ENCODE measurements at places on chromosomes 12 and 14.

DNA sequence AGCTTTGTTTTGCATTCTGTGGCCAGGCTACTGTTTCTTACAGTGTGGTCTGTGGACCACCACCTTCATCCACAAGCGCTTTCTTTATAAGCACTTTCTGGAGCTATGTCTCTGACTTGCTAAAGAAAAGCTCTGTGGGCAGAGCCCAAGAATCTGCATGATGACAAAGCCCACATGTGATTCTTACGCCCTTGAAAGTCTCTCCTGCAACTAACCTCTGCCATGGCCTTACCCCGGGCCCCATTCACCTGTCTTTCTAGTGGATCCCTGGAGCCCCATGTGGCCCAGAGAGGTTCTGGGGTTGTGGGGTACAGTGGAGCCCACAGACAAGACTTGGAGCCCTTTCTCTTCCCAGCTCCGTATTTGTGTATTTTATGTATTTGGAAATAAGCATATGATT, 16.6 kb downstream of the PLEKHH1 start:
- no peak for DNase-seq

DNA sequence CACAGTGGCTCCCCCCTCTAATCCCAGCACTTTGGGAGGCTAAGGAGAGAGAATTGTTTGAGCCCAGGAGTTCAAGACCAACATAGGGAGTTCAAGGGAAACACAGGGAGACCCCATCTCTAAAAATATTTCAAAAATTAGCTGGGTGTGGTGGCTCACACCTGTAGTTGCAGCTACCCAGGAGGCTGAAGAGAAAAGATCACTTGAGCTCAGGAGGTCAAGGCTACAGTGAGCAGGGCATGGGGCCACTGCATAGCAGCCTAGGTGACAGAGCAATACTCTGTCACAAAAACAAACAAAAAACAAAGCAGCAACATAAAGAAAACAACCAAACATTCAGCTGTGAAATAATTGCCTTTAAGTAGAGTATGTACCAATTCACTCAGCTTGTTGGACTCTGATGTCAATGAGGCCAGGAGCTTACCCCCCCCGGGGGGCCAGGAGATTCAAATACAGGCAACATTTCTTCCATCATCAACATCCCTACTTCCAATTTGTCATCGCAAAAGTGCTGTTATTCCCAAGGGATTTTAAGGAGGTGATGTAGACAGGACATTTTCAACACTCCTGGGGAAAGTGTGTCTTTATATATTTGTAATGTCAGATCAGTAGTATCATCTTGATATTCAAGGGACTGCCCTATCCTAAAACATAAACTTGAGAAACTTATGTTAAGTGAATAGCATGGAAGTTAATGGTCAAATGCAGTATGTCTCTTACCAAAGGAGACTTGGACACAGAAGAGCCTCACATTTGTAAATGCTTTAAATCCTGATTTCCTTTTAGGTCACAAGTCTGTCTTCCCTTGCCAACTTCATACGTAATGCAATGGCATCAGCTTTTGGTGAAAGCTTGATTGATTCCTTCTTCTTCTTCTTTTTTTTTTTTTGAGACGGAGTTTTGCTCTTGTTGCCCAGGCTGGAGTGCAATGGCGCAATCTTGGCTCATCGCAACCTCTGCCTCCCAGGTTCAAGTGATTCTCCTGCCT, 40.6 kb upstream of the AEBP2 start:
- no peak for DNase-seq

- no peak for DNase-seq
These were observed 12.5 kb downstream of the HNRNPC start for GRCh38 chr14:21256539-21257393.

- DNase-seq: no peak
These were observed 125.3 kb downstream of the ETV6 start for GRCh38 chr12:11774821-11775220.

GRCh38 chr12:39369756-39370155, 73.2 kb downstream of the KIF21A start:
- no peak for DNase-seq

- no peak for DNase-seq
These were observed 502.3 kb upstream of the FOXG1 start for GRCh38 chr14:28264306-28264705.

DNA sequence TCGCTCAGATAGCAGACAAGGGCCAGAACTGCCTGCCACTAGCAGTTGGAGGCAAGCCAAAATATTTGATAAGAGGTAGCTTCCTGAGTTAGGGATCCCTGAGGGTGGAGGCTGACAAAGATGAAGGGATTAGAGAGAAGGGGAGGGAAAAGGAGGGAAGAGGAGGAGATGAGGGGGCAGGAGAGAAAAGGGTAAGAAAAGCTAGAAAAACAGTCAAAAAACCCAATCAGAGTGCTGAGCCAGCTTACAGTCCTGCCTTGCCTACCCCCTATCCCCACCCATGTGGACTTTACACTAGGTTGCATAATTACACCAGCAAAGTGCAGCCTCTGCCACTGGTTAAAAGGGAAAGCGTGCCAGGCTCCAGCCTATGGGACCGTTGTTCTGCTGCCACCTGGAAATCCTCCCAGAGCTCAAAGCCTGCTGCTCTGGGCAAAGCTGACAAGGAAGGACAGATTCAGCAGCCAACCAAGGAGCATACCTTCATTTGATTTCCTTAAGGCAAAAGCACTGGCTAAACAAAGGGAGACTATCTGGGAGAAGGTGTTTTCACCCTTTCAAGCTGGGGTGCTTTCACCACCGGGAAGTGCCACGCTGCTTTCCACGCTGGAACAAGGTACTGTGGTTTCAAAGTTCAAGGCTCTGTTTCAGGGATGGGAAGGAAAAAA, 3.8 kb upstream of the NUMB start:
- no peak for DNase-seq

DNA sequence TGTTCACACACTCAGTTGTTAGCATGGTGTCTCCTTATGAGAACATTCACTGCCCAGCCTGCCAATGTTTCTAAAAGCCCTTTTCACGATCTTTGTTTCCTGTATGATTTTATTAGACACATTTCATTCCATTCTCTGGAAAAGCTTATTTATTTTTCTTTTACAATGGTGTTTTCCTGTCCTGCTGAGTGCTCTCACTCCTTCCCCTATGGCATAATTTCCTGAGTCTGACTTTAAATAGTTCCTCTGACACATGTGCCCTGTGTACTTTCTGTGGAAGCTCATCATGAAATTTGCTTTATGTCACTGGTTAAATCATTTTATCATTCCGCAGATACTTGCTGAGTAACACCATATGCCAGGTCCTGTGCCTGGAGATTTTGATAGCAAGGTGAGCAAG, 612.0 kb downstream of the FLRT2 start:
- no peak for DNase-seq

DNA sequence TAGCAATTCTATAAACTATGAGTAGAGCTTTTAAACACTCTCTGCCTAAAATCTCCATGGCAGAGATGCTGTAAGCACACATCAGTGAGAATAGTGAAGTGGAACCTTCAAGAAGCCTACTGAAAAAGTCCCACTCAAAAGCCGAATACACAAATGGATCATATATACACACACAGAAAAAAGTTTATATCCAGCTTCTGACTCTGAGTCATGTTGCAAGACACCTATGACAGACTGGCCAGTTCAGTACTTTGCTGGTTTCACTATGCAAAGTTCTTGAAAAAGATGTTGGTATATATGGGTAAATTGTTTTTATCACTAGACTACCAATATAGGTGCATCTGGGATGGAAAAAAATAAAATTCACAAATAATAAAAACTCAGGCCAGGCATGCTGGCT, 126.1 kb downstream of the KCNK10 start:
- DNase-seq: no peak

GRCh38 chr12:11762723-11763326, 113.4 kb downstream of the ETV6 start:
- DNase-seq: no peak

DNA sequence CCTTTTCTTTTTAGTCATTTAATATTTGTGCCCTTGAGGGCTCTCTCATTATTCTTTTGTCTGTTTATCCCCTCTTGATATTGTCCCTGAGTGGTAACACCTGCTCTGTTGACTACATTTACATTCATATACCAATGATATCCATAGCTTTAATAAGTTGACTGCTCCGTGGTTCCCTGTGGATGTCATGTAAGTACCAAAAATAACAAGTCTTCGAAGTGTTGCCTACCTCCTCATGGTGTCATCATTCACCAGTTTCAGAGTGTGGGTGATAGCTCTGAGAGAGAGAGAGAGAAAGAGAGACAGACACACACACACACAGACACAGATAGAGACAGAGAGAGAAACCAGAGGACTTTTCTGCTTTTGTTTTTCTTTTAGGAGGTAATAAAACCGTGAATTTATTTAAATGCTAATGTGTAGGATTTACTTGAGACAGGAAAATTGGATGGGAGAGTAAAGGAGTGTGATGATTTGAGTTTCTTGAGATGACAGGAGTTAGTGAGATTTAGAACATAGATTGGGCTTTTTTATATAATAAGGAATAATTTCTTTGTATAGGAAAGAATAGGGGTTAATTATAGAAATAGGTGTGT, 52.2 kb downstream of the PAPOLA start:
- no peak for DNase-seq

GRCh38 chr12:113334786-113335539, at the start of gene SLC8B1:
Gene SLC8B1, minus strand, starts transcription at chr12:113335109. Its CDS starts 2,231 bp downstream, at chr12:113332878.
- DNase-seq: peak; percentile 86

GRCh38 chr12:52942901-52943181, 6.1 kb upstream of the KRT18 start:
- no peak for DNase-seq

DNA sequence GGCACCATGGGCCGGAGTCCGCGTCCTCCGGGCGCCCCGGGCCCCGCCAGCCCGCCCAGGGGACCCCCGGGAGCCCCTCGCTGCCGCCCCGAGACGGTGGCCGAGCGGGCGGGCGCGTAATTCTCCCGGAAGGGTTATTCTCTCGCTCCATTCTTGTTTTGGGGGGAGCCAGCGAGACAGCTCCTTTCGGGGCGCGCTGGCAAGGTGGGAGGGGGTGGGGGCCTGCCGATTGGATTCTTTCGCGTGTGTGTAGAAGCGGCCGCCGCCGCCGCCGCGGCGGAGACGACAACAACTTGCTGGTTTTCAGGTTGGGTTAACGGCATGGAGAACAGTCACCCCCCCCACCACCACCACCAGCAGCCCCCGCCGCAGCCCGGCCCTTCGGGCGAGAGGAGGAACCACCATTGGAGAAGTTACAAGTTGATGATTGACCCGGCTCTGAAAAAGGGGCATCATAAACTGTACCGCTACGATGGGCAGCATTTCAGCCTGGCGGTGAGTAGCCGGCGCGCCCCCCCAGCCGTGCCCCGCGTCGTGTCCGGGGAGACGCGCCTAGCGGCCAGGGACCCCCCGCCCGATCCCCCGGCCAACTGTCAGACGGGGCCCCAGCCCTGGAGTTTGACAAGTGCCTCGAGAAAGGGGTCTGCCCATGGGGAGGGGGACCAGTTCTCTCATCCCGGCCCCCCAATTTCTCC, 755 bp downstream of the SETD1B start:
- no peak for DNase-seq

DNA sequence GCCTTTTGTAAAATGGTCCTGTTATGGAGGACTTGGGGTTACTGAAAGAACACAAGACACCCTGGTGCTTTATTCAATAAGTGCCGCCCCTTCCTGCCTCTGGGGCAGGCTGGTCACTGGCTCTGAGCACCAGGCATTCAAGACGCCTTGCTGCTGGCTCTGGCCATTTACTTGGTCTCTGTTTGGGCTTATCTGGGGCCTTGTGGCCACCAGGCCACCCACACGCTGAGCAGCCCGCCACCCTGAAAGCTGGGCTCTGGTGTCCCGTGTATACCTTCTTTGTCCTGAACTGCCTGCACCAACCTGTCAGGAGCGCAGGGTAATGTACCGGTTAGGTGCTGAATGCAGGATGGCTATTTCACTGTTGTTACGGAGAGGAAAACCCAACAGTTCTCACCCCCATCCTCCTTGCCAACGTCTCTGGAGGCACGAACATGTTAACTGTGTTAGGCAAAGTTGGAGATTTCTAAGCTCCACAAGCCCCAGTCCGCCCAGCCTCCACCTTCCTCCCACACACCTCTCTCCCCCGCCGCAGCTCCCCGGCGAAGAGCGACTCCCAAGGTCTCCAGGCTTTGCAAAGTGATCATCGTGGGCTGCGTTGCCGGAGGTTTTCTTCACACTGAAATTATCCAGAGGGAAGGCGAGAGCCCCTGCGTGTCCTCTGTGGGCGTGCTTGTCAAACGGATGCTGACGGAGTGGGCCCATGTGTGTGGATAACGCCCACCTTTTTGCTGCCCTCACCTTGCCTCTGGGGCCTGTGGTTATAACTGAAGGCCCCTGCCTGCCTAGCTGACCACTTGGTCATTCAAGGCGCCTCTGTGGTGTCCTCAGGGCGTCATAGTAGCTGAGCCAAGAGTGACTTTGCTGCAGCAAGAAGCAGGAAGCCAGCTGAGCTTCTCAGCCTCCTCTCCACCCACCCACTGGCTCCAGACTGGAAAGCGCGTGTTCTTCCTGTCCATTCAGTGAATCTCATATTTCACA, 18.8 kb upstream of the BEGAIN start:
- DNase-seq: no peak

GRCh38 chr14:56580221-56580711, 668 bp downstream of the TMEM260 start:
- DNase-seq: no peak

- DNase-seq: no peak
These were observed 73.8 kb downstream of the DYRK2 start for GRCh38 chr12:67722296-67722695.

DNA sequence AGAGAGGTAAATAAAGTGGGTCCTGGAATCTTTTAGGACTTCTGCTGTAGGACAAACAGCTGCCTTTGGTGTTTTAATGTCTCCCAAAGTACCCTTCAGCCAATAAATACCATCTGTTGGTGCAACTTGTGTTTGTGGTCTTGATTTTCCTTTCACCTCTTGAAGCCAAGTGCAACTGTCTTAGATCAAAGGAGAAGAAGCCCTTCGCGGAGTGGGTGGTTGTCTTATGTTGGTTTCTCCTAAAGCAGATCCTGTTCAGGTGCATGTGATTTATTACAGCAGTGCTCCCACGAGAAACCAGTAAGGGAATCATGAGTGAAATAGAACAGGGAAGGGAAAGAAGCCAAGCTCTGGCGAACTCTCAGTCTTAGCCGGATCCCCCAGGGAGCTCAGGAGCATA, 27.7 kb downstream of the HRK start:
- DNase-seq: no peak

DNA sequence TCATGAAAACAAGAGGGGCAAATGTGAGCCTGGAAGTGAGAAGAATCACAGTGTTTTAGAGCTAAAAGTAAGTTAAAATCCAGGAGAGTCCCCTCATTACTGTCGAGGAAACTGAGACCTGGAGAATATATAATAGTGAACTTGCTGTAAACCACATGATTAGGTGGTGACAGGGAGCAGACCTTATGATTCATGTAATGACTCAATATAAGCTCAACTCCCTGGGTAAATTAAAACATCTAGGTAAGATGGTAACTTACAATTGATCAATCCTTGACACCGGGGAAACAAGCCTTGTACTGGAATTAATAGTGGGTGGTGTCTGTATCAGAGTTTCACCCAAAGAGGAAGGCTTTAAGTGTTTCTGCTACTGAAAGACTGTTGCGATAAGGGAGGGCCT, 269.3 kb downstream of the SNAPC1 start:
- DNase-seq: no peak

DNA sequence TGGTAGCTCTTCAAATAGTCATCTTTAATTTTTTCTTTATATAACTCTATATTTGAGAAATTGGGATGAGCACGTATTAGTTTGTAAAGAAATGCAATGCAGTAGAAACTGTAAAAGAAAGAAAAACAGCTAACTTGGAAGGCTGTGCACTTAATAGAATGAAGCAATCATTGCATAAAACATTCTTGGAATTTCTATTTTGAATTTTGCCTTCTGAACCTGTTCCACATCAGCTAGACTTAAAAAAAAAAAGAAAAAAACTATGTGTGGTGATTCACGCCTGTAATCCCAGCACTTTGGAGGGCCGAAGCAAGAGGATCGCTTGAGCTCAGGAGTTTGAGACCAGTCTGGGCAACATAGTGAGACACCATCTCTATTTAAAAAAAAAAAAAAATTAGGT, 29.4 kb downstream of the SCN8A start:
- no peak for DNase-seq

All from activated CD4-positive, alpha-beta T cell treated with anti-CD3 and anti-CD28 coated beads for 24 hours (primary cell).